Activated T-helper 1 cell treated with anti-CD3 and anti-CD28 coated beads, Interleukin-12 subunit alpha, Interleukin-12 subunit beta, Interleukin-2, Interleukin-4 antibody, amounts not matched to agents 30 ng/mL and 10 ng/mL and 1 ng/mL, durations not matched to agents 14 hours and 24 hours and 36 hours (primary cell): ENCODE measurements at places on chromosomes 12 and 14. TPM values are rescaled to one million over a fixed set of nuclear protein-coding genes. Genes with fewer than 3 reads are reported as not detected.

DNA sequence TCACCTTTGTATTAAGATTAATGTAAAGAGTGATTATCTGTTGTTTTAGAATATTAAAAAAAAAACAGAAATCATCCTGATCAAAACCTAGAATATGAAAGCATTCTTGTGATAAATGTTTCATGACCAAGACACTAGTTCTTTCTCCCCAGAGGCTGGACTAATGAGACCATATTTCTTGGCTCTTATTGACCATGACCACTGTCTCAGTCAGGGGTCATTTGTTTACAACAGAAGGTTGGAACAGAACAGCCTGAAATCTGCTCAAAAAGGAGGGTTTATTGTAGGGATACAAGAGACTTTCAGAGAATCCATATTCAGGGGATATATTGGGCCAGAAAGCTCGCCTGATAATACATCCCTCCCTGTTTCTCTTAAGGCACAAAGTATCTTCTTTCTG is 87.7 kb downstream of the TMEM30B start:
- H3K4me1 ChIP-seq, result peaks cover 15% of the 10 kb centered on the region
- peaks cover 25% of the 10 kb centered on the region for H3K27me3 ChIP-seq
- no peaks in the 10 kb centered on the region for H3K36me3 ChIP-seq
- H3K27ac ChIP-seq, result no peak overlapping the region

DNA sequence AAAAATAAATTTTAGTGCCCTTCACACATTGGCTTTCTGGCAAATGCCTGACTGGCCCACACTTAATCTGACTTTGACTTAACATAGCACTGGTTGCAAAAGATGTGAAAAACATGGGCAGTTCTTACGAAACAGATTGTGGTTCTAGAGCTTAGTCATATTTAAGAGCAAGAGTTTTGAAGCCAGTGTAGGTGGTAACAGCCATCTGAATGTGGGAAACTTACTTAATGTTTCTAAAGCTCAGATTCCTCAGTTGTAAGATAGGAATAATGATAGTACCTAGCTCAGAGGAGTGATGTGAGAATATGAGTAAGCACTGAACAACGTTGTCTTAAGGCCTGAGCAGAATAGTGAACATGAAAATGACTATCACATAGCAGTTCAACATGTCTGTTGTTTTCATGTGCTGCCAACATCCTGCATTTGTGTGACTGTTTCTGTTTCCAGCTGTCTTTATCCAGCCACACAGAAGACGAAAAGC is 262.7 kb downstream of the SYT1 start:
- no peak overlapping the region for H3K27ac ChIP-seq
- H3K27me3 ChIP-seq, result no peaks in the 10 kb centered on the region
- no peak overlapping the region for H3K4me3 ChIP-seq
- H3K36me3 ChIP-seq, result no peaks in the 10 kb centered on the region
- DNase-seq, result no peak

DNA sequence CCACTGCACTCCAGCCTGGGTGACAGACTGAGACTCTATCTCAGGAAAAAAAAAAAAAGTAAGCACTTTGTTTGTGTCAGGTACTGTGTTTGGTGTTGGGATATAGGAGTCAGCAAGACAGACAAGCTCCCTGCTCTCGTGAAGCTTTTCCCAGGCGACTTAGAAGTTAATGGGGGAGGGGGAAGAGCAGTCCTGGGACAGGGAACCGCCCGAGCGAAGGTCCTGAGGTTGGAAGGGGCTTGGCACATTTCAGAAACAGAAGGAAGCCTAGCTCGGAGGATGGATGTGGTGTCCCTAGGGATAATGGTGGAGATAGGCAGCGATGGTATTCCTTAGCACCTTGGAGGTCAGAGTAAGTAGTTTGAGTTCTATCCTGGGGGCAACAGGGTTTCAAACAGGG is 8.5 kb upstream of the COX6A1 start:
- no peak overlapping the region for H3K4me3 ChIP-seq
- H3K4me1 ChIP-seq, result peaks cover 10% of the 10 kb centered on the region
- H3K36me3 ChIP-seq, result no peaks in the 10 kb centered on the region
- H3K27me3 ChIP-seq, result peaks cover 15% of the 10 kb centered on the region
- no peak overlapping the region for H3K27ac ChIP-seq

DNA sequence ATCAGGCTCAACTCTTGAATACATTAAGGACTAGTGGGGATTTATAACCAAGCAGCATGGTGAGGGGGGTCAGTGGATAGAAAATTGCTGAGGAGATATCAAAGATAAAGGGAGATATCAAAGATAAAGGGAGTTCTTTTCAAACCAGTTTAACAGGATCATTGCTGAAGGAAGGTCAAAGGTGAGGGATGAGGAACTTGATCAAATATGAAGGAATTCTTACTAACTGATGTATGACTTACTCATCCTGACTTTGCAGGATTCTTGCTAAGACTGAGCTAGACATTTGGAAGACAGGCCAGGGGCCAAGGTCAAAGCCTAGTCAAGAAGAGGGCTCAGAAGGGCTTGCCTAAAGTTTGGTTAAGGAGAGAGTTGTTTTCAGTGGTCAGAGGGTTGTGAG is 4.8 kb downstream of the ABHD4 start:
- no peak overlapping the region for H3K4me3 ChIP-seq
- peaks cover 58% of the 10 kb centered on the region for H3K36me3 ChIP-seq
- H3K4me1 ChIP-seq, result peaks cover 32% of the 10 kb centered on the region
- DNase-seq, result no peak

GRCh38 chr12:68405343-68405781 is 73.2 kb upstream of the MDM1 start:
- peaks cover 1% of the 10 kb centered on the region for H3K36me3 ChIP-seq
- no peak for DNase-seq
- peaks cover 44% of the 10 kb centered on the region for H3K4me1 ChIP-seq
- H3K27ac ChIP-seq, result no peak overlapping the region
- H3K27me3 ChIP-seq, result no peaks in the 10 kb centered on the region
- no peak overlapping the region for H3K4me3 ChIP-seq

- DNase-seq, result no peak
- no peak overlapping the region for H3K4me3 ChIP-seq
- peaks cover 2% of the 10 kb centered on the region for H3K27me3 ChIP-seq
- no peaks in the 10 kb centered on the region for H3K36me3 ChIP-seq
Observed at GRCh38 chr12:1801303-1801975, 18.9 kb upstream of the LRTM2 start.

GRCh38 chr12:108772247-108772646 is 40.9 kb upstream of the CORO1C start:
- no peaks in the 10 kb centered on the region for H3K4me1 ChIP-seq
- no peak overlapping the region for H3K4me3 ChIP-seq
- H3K27ac ChIP-seq, result no peak overlapping the region
- no peaks in the 10 kb centered on the region for H3K36me3 ChIP-seq

- H3K27me3 ChIP-seq, result no peaks in the 10 kb centered on the region
- no peak overlapping the region for H3K27ac ChIP-seq
Observed at GRCh38 chr14:40119321-40119720, 687.1 kb upstream of the FBXO33 start.

GRCh38 chr12:124475295-124476010 is 92.0 kb downstream of the NCOR2 start:
- H3K36me3 ChIP-seq, result peaks cover 63% of the 10 kb centered on the region
- no peak overlapping the region for H3K4me3 ChIP-seq
- H3K4me1 ChIP-seq, result peaks cover 21% of the 10 kb centered on the region
- H3K27ac ChIP-seq, result no peak overlapping the region

DNA sequence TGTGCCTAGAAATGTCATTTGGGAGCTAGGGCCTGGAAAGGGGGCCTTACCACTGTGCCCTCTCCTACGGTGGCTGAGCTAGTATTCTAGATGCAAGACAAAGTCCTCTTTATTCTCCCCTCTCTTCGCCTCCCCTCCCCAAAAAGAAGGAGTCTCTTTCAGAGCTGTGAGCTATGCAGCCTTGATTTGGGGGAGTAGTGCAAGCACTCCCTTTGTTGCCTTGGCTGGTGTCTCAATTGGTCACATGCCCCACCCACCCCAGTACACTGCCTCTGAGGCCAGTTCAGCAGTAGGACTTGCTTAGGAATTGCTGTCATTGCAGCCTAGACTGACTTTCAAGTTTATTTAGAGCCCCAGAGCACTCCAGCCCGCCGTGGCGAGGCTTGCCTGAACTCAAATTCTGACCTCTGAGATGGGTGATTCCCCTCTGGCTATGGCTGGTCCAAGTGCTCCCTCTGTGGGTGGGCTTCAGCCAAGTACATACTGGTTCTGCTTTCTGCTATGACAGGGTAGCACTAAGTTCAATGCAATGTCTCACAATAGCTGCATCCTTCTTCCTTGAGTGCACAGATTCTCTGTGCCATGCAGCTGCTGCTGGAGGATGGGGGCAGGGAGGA is 37.0 kb upstream of the FBXO33 start:
- H3K27ac ChIP-seq, result no peak overlapping the region
- peaks cover 1% of the 10 kb centered on the region for H3K36me3 ChIP-seq
- no peaks in the 10 kb centered on the region for H3K4me1 ChIP-seq
- no peak overlapping the region for H3K4me3 ChIP-seq
- peaks cover 2% of the 10 kb centered on the region for H3K27me3 ChIP-seq
- DNase-seq, result no peak

DNA sequence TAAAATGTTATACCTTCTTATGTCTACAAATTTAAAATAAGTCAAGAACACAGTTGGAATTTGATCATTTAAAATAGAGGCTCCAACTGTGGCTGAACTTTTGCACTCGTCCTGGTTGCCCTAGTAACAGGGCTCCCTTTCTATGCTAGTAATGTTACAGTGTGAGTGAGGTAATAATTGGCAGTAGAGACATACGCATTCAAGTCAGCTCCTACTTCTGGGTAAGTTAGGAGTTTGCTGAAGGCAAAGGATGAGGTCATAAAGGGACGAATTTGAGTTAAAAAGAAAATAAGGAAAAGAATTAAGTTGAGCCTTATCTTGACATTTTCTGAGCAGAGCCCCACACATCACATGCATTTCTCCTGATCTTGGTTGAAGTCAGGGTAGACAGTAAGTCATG is 129.1 kb downstream of the TMEM117 start:
- H3K36me3 ChIP-seq, result no peaks in the 10 kb centered on the region
- no peaks in the 10 kb centered on the region for H3K27me3 ChIP-seq
- no peaks in the 10 kb centered on the region for H3K4me1 ChIP-seq
- H3K4me3 ChIP-seq, result no peak overlapping the region
- H3K27ac ChIP-seq, result no peak overlapping the region

DNA sequence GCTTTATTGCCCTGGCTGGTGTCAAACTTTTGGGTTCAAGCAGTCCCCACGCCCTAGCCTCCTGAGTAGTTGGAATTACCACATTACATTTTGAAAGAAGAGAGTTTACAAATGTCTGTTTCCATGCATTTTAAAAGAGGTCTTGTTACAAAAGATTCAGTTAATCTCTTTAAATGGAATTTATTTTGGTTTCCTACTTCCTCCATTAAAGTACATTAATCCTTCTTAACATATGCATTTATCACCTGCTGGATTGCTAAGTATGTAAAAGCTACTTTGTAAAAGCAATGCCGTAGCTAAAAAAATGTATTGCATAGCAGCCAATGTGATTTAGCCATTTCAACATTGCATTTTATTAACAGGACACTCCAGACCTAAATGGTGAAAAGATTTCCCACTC is 80.4 kb downstream of the PDE3A start:
- H3K4me1 ChIP-seq, result no peaks in the 10 kb centered on the region
- no peak overlapping the region for H3K4me3 ChIP-seq
- H3K27me3 ChIP-seq, result no peaks in the 10 kb centered on the region
- no peak for DNase-seq

Gene CCDC175
- not detected in 2 replicates for total RNA-seq

Gene SPIC
- total RNA-seq, result not detected in 2 replicates

Gene KDM2B
- total RNA-seq, result 58.1 and 60.1 TPM in 2 replicates

Gene RPGRIP1
- total RNA-seq, result not detected in 2 replicates
